ENCODE measurements at places on chromosomes 2 and 18. TPM values are rescaled to one million over a fixed set of nuclear protein-coding genes. Genes with fewer than 3 reads are reported as not detected.

NT5DC4 gene
- total RNA-seq: not detected

GRCh38 chr2:20530520-20530919 is 83.6 kb downstream of the RHOB start:
- DNase-seq: no peak

DNA sequence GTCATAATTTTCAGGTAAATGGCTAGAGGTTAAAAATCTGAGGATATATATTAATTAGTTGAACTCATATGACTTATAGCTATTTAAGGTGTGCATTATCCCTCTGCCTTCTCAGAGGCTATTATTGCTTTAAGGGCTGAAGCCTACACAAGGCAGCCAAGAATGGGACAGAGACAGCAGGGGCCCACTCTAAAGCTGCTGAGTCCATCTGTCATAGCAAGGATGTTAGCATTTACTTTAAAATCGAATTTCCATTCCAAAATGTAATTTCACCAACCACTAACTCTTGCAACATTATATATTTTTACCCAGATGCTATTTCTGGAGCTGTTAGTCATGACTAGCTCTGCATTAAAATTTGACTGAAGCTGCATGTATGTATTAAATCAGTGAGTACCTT is 236.3 kb upstream of the FSIP2 start:
- no peak for DNase-seq

SLC9A4 gene
- not detected for total RNA-seq

CHRNG gene
- not detected for total RNA-seq

BUB1 gene
- total RNA-seq: 5.9 TPM

NEU2 gene
- total RNA-seq: not detected

GRCh38 chr18:48529796-48530195 is 9.0 kb upstream of the CTIF start:
- DNase-seq: peak; percentile 32

GRCh38 chr2:241680827-241681599 is 5.6 kb downstream of the DTYMK start:
- peak; percentile 95 for DNase-seq

GRCh38 chr2:134290358-134290757 is 36.5 kb downstream of the MGAT5 start:
- no peak for DNase-seq

MAPRE2 gene
- total RNA-seq: 44.7 TPM

SLC14A1 gene
- total RNA-seq: 5.6 TPM

HJURP gene
- 1.1 TPM for total RNA-seq

- DNase-seq: no peak
These were observed 246.2 kb downstream of the SOCS6 start for GRCh38 chr18:70535041-70535440.

DNA sequence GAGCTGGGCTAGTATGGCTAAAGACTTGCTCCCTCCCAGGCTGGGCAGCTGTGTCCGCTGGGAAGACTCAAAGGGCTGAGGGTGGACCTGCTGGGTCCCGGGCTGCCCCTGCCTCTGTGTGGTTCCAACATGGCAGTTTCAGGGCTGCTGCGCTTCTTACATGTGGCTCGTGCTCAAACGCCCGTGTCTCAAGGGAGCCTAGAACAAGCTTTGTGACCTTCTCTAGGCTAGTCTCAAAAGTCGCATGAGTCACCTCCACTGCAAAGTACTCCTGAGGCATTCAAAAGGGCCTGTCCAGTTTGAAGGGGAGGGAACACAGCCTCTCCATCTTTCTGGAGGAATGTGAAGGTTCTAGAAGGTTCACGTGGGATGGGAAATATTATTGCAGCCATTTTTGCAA is 44.7 kb upstream of the RAB31 start:
- no peak for DNase-seq

DNA sequence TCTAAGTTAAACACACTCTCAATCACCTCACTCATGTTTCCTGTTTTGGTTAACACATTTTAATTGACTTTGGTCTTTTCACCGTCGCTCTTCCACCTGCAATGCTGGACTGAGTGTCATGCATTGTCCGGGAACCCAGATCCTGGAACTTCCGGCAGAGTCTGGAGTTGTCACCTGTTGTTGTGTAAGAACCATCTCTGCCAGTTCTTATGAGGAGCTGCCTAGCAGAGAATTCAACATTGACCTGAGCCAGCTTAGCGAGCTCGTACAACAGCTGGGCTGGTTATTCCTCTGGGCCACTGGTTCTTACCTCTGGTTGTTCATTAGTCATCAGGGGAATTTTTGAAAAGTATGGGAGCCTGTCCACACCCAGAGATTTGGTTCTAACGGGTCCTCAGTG is 75.7 kb downstream of the BCL2L11 start:
- no peak for DNase-seq

GRCh38 chr2:148020111-148021058 is at the start of gene ORC4:
Gene ORC4 (minus strand): TSS chr2:148020737. CDS start chr2:147975958, 44,779 bp downstream.
- DNase-seq: peak; percentile 99

- DNase-seq: no peak
These were observed 6.4 kb downstream of the AGAP1 start for GRCh38 chr2:235500110-235500760.

GRCh38 chr2:145043399-145043834 is 523.5 kb upstream of the ZEB2 start:
- no peak for DNase-seq

DNA sequence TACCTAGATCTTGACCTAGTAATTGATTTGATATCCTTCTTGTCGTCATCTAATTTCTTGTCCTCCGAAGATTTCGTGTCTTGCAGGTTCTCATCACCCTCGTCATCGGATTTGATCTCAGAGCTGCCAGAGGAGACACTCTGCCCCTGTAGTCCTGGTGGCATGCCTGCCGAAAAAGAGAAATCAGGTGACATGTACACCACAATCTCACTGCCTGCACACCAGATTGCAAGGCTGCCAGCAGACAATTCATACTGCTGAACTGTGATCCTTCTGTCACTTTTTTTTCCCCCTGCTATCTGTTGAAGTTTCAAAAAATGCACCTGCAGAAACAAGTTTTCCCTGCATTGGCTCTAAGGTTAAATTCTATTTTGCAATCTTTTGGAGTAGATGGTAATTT is 273.2 kb upstream of the CCDC68 start:
- DNase-seq: no peak

GRCh38 chr2:43937269-43937820 is 58.4 kb downstream of the LRPPRC start:
- no peak for DNase-seq

DNA sequence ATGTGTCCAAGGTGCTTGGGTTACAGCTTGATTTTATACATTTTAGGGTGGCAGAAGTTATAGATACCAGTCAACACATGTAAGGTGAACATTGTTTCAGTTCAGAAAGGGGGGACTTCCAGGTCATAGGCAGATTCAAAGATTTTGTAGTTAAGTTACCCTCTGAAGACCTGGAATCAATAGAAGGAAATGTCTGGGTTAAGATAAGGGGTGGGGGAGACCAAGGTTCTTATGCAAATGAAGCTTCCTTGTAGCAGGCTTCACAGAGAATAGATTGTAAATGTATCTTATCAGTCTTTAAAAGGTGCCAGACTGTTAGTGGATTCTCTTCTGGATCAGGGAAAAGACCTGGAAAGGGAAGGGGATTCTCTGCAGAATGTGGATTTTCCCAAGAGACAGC is 42.4 kb downstream of the BMPR2 start:
- no peak for DNase-seq

DNA sequence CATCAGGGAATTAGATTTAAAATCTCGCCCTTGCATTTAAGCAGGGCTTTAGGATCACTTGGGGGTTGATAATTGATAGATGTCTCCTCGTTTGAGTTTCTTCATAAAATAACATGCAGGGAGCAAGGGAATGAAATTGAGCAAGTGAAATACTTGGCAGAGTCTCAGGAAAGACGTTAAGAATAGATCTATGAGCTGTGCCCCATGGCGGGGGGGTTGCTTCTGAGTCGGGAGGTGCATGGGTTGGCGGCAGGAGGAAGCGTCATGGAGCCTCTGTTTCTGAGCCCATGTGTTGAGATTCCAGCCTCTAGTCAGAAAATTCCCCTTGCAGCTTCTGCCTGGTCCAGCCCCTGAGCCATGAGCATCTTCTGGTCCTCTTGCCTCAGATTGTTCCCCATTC is 82.0 kb downstream of the APOB start:
- DNase-seq: no peak

- DNase-seq: peak; percentile 41
These were observed 40.6 kb upstream of the TFPI start for GRCh38 chr2:187594801-187595200.

DNA sequence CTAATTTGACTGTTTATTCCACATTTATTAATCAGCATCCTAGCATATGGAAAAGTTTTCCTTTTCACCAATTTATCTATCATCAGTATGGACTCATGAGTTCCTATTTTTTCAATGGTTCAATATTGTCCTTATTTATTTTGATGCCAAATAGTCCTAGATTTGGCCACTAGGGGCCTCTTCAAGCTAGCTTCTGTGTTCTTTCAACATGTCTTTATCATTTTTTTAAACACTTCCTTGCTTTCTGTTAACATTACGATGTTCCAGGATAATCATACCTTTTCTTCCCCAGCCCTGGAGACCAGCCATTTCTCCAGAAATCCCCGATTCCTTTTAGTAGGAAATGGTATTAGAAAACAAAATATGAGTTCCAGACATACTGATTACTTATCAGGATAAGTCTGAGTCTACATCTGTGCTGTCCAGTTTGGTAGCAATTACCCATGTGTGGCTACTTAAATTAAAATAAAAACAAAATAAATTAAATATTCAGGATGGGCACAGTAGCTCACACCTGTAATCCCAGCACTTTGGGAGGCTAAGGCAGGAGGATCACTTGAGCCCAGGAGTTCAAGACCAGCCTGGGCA is 70.6 kb downstream of the RPE start:
- peak; percentile 72 for DNase-seq

DNA sequence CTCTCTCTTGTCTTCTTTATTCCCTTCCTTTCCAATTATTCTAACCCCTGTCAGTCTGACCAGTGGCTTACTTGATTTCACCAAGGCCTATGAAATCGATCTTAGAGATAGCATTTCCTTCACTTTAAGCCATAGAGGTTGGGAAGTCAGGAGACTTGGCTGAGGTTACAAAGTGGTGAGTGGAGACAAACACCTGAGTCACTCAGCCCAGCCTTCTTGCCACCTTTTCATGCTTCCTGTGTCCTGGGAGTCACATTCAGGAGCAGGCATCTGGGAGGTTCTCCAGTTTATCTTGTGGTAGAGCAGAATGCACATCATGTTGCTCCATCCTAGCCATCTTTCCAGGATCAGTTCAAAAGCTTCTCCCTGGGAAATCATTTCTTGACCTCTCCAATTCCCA is 59.1 kb downstream of the VSNL1 start:
- DNase-seq: no peak

RND3 gene
- total RNA-seq: 321 TPM

TLX2 gene
- not detected for total RNA-seq

- no peak for DNase-seq
These were observed 57.1 kb upstream of the RAB12 start for GRCh38 chr18:8552151-8552550.

DNA sequence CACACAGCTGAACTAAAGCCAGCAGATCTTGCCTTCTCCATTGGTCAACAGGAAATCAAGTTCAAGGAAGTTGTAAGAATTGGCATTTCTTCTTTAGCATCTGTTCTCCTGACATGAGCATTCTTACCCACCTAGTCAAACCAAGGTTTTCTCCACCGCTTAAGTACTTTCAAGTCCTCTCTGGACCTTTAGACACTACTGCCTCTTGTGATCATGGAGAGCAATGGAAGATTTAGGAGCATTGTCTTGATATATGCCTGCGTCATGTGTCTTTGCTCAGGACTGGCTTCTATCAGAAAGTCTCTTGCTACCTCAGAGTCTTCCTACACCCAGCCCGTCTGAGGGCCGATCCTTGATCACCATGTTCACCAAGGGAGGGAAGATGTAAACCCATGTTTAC is 262.2 kb downstream of the PHLPP1 start:
- DNase-seq: no peak

DNA sequence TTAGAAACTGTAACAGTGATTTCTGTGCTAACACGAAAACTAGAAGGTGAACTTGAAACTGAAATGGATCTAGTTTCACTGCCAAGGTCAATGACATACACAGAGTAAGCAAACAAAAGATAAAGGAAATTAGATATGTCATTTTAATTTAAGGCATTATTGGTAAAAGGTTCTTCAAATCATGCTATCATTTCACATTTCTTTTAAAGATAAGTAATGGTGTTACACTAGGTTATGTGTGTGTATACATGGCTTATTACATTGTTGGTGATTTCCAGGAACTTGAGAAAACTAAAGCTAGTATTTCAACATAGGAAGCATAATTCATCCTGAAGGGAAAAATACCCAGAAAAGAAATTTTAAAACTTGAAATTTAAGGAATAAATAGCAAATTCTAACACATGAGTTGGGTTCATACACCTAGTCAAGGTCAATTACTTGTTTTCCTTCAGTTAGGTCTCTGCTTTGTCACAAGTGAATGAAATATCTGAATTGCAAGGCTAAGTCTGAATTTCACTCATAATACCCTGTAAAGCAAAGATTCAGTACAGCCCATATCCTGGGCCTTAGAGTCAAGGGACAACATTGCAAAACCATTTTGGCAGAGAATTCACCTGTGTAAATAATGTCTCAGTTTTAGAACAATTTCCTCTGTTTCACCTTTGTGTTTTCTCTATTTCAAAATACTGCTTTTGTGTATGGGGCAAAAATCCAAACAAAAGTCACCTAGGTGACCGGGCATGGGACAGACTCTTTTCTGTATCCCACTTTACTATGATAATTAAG is 141.6 kb downstream of the SRBD1 start:
- DNase-seq: peak; percentile 48

DNA sequence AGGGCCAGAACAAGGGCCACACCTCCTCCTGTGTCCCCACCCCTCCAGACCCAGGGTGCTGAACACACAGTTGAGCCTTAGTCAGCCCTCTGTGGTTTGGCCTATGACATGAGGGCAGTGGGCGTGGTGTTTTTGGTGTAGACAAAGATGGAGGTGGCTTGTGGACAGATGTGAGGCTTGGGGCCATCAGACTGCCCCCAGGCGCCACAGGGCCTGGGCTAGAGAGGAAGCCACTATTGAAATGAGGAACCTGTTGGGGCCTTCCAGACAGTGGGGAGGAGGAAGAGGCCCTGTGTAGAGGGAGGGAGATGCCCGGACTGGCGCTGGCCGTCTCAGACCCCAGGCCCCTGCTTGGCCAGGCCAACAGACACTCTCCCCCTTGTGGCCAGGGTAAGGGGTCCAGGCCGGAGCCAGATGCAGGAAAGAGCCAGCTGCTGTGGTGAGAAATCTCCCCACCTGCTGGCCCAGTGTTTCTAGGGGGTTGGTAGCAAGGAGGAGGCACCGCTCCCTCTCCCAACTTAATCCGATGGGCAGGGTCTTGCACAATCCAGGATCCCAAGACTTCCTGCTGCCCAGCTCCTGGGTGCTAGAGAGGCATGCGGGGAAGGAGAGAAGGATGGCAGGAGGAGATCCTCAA is 53.8 kb downstream of the SMAD7 start:
- peak; percentile 30 for DNase-seq
